ENCODE measurements at places on chromosomes 1 and 21.

DNA sequence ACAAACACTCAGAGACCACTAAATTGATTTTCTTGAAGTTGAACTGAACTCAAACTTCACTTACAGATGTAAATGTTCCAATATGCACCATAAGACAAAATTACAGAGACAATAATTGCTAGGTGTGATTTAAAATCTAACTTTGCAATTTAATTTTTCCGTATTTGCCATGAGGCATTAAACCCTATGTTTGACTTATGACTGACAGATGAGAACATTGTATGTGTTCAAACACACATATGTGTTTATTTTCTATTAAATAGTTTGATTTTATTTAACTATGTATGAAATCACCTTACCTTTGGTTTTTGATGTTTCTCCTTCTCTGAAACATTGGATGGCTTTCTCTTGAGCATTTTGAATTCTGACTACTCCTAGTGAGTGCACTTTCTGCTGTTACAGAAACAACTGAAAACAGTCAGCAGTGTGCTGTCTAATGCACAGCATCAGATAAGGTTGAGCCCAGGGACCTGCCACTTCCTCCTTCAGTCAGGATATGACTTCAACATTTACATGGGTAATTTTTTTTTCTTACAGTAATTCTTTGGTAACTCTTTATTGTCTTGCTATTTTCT lies at the start of gene SAMSN1:
SAMSN1 (minus strand) TSS at position 410 of the 575 bp plus-strand sequence; CDS start at position 356, 54 bp downstream.
- peak; percentile 71 for DNase-seq

GRCh38 chr1:112508278-112509004 lies at the start of gene WNT2B:
Gene WNT2B, plus strand, starts transcription at chr1:112508965. Its CDS starts 298 bp downstream, at chr1:112509263.
- peak; percentile 40 for DNase-seq

DNA sequence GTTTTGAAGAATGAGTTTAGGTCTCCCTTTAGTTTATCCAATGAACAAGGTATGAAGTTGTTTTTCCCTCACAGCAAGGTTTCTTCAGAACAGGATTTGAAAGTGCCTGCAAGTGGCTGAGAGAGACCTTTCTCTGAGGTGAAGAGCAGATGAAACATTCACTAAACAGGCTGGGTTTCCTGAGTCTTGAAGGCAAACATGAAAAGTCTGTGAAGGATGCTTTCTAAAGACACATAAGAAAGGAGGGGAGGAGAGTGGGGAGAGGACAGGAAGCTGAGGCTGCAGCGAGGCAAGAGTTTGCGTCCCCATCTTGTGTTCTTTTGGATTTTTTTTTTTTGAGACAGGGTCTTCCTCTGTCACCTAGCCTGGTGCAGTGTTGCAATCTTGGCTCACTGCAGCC lies 95.7 kb upstream of the SIM2 start:
- DNase-seq, result no peak

- DNase-seq, result no peak
Observed at GRCh38 chr1:179094818-179095217, 12.9 kb downstream of the TOR3A start.

- DNase-seq, result no peak
Observed at GRCh38 chr1:41619511-41620364, 135.3 kb upstream of the EDN2 start.

DNA sequence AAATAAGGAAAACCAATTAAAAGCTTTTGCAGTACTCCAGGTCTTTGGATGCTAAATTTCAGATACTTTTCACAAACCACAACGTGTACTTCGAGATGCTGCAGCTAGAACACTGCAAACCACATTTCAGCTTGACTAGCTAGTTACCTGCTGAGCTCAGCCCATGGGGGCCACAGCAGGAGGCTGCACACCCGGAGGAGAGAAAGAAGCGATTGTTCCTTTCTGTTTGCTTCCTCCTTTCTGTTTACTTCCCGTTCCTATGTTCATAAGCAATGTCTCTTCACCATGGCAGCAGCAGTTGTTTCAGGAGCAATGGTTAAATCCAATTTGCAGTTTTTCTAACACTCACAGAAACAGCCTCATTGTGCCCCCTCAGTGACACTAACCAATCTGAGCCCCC lies 225.6 kb upstream of the FGGY start:
- no peak for DNase-seq

GRCh38 chr21:39120876-39121599 lies 62.2 kb downstream of the PSMG1 start:
- no peak for DNase-seq

- DNase-seq, result no peak
Observed at GRCh38 chr1:70979313-70979712, 68.3 kb downstream of the PTGER3 start.

DNA sequence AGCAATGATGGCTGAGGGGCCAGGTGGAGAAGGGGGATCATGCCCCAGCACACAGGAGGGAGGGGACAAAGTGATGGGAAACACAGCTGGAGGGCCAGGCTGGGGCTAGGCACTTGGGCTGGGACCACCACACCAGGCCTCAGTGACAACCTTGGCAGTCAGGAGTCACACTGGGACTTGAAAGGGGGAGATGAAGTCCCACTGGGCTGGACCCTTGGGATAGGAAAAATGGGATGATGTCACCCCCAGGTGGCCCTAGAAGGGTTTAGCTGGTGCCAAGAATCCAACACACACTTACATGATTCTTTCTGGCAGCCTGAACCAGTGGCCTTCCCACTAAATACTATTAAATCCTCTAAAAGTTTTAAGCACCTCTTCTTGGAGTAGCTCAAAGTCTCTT lies 17.1 kb downstream of the ZBTB17 start:
- no peak for DNase-seq

- DNase-seq, result no peak
Observed at GRCh38 chr1:204630132-204630905, 55.2 kb downstream of the LRRN2 start.

Data from T-helper 22 cell (primary cell).